CD4-positive, alpha-beta memory T cell (primary cell): ENCODE measurements at places on chromosomes 4 and X.

DNA sequence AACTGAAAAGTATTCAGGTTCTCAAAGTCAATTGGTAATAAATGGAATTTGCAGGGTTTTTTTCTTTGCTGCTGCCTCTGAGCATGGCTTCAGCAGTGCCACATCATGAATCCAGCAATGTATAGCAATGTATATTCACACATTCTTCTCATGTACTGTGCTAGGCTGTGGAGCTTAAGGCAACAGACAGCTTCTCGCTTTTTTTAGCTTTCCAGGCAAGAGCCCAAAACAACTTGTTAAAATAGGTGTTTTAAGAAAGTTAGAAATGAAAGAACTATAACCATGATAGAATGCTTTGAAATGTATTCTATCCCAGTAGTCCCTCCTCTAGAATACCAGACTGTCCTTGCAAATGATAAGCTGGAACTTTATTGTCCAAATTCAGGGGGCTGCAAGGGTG is 30.4 kb downstream of the SMIM43 start:
- DNase-seq = no peak

DNA sequence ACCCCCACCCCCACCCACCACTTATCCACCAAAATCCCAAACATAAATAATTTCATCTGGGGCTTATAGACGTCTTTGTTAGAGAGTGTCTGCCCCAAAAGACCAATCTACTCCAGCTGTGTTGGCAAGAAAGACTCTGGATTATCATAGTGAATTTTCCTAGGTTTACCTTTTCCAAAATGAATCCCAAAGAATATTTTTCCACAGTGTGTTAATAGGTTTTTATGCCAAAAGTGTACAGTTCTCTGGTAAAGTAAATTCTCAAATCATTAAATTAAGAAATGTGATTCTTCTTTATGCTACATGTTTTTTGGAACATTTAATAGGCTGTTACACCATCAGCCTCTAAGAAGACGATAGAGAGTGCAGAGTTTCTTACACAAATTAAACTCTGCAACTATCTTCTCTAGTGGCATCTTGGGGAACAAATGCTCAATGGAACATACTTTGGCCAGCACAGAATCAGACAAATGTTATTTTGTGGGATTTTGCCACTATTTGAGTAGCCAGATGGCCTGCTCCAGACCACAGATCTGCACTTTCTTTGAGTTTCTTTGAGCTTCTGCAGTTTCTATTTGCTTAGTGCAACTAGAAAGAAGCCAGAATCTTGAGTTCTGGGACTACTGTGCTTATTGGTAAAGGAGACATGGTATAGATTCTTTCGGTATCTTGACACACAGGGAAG is 206.0 kb downstream of the KIT start:
- DNase-seq = no peak

GRCh38 chr4:130738233-130738632 is 1642.3 kb downstream of the C4orf33 start:
- no peak for DNase-seq

GRCh38 chr4:121272526-121272925 is 108.3 kb downstream of the QRFPR start:
- DNase-seq = no peak

- DNase-seq = no peak
Measured at GRCh38 chr4:113057891-113058290, 8.4 kb downstream of the ANK2 start.

DNA sequence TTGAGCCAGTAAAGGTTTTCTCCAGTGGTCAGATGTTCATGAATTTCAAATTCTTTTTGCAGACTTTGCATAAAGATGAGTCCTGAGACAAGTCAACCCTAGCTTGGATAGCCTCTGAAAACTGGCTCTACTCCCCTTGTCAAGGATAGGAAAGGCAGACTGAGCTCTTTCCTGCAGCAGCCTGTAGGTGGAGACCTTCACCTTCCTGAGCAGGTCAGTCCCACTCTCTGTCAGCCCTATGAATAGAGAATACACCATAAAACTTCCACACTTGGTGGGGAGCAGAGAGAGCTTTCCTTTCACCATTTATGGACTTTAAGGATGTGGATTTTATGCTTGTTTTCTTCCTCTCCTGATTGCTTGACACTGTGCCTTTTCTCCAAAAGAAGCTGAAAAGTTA is 41.9 kb downstream of the PCDH19 start:
- no peak for DNase-seq

GRCh38 chr4:87677731-87678130 is 27.7 kb downstream of the DMP1 start:
- DNase-seq = no peak

GRCh38 chr4:38531141-38531727 is 132.8 kb upstream of the KLF3 start:
- DNase-seq = no peak

DNA sequence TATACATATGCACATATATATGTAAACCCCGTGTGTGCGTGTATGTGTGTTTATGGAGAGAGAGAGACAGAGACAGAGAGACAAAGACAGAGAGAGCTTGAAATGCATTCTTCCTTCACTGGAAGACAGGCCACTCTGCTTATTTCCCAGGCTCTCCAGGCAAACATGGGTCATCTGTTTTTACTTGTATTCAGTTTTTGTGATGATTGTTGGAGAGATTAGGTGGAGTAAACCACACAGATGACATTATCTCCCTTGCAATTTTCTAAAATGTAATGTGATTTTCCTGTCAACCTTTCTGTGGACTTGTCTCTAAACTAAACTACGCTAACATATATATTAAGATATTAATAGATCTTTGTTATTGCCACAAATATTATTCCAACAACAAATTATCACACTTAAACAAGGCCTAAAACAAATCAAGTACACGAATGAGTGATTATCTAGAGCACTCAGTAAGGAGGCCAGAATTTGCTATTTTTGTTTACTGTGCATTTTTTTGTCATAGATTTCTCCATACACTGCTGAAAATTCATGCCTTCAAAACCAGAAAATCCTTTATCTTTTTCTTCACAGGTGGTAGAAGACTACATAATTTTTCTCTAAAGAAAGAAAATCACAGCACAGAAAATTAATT is 251.8 kb upstream of the SLIT2 start:
- no peak for DNase-seq

DNA sequence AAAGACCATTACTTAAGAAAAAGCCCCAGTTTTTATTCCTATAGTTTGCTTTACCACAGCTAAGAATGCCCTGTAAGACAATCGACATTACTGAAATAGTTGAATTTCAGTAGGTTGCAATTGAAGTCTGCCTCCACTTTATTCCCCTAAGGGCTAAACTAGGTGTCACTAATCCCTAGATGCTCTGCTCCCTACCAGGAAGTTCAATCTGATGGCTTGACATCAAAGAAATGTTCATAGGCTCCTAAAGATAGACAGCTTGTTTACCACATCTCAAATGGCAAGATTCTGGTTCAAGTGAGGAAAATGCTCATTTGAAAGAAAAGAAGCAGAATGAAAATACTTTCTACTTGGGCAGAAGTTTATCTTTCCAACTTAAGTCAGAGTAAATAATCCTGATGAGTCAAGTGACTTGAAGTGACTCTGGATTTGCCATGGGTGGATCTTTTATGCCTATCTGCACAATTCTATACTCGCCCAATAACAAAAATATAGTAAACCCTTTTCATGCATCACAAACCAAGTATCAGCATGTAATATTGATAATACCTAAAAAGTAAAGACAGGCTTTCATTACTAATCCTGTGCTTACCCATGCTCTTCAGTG is 117.2 kb downstream of the SH3RF1 start:
- no peak for DNase-seq

DNA sequence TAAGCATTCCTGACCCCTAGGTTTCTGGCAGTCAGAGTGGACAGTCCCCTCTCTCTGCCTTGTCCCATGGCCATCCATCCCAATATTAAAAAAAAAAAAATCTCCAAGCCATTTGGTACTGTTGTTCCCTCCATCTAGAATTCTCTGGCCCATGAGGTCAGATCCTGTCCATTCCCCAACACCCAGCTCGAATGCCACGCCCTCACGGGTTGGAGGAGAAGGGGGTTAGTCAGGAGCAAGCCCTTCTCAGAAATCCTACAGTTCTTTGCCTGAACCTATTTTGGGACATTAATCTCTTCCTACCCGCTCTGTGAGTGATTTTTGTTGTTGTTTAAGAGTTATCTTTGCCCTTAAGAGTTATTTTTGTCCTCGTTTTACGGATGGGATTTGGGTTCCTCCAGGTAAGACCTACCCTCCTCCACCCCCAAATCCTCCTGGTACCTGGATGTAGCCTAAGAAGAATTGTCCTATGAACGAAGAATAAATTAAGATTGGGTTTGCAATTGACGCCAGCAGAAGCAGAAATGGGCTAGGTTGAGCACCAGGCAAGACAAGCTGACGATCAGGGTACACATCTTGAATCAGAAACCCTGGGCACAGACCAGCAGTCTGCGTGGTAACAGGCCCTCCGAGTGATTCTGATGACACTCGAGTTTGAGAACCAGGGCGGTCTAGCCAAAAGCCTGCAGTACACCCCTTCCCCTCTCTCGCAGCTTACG is 977 bp downstream of the RNF175 start:
- DNase-seq = no peak

DNA sequence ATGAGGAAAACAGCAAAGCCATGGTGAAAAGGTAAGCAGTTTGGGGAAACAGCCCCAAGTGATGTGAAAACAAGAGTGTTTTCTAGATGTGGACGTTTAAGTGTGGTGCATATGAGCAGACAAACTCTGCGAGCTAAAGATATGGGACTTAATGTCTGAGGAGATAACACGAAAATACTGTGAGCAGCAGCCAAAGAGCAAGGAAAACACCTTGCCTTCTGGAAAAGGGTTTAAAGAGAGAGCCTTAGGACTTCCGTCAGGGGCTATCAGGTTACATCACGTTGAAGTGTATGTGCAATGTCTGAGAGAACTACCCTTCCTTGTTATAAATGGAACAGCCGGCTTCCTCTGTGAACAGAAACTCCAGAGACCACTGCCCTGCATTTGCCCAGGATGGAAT is 54.2 kb downstream of the LEF1 start:
- DNase-seq = no peak

GRCh38 chr4:11866391-11866790 is 437.7 kb upstream of the HS3ST1 start:
- DNase-seq = no peak

- DNase-seq = no peak
Measured at GRCh38 chrX:45001048-45001447, 128.1 kb downstream of the KDM6A start.

DNA sequence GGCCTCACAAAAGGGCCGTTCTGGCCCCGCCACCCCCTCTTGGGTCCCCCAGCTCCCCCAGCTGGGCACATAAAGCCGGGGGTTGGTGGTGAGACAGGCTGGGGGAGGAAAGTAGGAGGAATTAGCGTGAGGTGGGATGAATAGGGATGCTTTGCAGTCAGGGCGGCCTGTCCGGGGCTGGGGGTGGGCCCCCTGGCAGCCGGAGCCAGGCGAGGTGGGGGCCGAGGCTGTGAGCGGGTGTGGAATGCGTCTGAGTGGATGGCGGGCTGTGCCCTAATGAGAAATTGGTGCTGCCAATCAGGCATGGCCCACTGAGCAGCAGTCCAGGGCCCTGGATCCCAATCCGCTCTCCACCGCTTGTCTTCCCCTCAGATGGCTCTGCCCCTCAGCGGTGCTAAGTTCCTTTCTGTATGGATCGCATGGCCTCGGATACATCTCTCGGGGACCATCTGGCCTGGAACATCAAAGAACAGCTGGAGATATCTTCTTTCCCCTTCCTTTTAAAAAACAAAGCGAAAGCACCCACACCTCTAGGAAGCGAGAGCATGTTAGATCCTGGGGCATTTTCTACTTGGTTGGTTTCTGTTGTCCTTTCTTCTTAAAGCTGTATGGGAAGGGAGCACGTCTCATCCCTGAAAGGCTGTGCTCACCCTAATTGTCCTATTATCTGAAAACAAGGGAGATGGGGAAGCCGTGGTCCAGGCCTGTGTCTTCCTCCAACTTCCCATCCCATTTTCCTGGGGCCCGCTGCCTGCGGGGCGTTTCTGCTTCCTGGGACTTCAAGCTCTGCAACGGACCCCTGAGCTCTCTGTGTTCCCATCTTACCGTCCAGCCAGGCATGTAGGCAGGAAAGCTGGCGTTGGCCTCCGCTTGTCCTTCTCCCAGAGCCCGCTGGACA is 106.9 kb downstream of the SORCS2 start:
- no peak for DNase-seq

- no peak for DNase-seq
Measured at GRCh38 chr4:141810038-141810711, 173.8 kb downstream of the IL15 start.

DNA sequence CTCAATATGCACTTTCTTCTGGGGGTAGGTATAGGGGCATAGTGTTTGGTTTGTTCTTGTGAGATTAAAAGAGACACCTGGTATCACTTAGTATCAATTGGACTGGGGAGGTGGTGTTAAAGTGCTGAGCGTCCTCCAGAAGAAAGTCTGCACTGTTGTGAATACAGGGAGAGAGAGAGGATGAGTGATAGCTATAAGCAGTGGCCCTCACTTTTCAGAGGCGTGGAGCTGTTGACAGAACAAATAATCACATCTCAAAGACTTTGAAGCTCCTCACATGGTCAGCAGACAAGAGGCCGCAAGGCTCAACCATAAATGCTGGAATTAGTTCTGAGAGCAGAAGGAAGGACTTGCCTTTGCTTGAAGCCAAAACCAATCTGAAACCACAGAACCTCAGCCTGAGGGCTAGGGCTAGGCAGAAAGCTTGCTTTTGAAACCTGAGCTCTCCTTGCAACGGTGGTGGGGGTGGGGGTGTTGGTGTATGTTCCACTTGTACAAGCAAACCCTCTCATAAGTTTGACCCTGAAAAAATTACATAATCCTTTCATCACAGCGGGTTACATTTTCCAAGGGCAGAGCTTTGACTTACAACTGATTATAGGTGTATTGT is 123.2 kb upstream of the SCML1 start:
- DNase-seq = no peak

DNA sequence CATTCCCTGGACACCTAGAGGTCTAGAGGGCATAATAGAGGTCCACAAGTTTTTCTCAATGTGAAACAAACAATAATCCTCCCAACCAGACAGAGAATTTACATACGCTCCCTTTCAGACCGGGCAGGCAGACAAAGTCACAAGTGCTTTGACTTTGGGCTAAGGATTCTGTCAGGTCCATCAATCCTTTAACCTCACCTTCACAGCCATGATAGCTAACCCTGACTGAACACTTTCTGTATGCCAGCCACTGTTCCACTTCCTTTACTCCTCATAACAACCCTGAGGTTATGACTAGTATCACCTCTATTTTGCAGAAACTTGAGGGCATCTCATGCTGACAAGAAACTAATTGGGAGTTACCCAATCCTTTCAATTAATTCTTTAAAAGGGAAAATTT is 118.8 kb upstream of the AFF2 start:
- DNase-seq = peak; percentile 7
